Renal cortex interstitium (tissue), 15 donors: ENCODE measurements at places on chromosomes 3 and 15. TPM values are rescaled to one million over a fixed set of nuclear protein-coding genes. Genes with fewer than 3 reads are reported as not detected.

ANKUB1 gene
- 0.17 TPM for polyA plus RNA-seq

EBLN2 gene
- 3.6 TPM for polyA plus RNA-seq

ROBO2 gene
- 95.6 TPM for polyA plus RNA-seq

SLC4A7 gene
- 22.6 TPM for polyA plus RNA-seq

ARL6IP5 gene
- 90.5 TPM for polyA plus RNA-seq

GLDN gene
- polyA plus RNA-seq = 0.07 TPM

TERB2 gene
- polyA plus RNA-seq = not detected

CYP8B1 gene
- 1.3 TPM for polyA plus RNA-seq

DNA sequence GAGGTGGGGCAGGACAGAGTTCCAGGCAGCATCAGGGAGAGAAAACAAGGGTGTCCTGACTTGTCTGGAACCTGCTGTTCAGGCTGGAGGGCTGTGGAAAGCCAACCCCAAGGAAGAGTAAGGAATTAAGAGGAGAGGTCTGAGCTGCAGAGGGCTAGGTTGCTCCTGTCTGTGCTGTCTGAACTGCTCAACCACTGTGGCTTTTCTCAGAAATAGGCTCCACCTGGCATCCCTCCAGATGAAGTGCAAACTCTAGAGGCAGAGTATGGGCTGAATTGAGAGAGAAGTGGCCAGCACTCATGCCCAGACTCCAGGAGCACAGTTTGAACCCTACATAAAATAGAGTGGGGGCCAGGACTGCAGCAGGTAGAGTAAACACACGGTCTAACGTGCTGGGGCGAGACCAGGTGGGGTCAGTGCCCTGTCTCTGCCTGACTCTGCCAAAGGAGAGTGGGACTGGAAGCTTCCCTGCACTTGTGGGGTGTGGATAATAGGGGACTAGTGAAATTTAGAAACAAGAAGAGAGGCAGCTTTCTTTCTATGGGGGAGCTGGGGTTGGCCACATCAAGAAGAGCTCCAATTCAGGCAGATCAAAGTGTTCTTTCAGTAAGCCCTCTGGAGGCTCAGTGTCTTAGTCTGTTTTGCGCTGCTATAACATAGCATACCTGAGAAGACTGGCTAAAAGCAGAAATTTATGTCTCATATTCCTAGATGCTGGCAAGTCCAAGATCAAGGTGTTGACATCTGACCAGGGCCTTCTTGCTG, 28.0 kb upstream of the MNS1 start:
- no peak for DNase-seq

DNA sequence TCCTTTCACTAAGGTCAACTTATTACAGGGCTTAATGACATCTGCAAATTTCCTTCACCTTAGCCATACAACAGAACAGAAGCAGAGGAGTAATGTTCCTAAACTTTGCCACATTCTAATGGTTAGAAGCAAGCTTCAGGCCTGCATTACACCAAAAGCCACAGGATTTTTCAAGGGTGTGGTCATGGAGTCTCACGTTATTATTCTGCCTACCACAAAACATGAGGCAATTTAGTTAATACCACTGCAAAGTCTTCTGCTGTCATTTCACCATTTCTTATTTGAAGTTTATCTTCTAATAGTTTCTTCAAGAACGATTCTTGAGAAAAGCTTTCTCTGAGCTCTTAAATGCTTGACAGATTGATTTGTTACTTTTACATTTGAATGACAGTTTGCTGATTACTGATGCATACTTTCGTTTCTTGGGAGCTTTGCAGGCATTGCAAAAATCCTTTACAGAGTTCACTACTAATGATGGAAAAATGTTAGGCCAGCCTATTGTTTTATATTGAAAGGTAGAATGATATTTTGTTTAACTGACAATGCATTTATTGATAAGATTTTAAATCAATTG, 1257.1 kb downstream of the NSUN3 start:
- no peak for DNase-seq

- no peak for DNase-seq
Measured at GRCh38 chr3:27160146-27160545, 209.0 kb downstream of the NEK10 start.

- DNase-seq = no peak
Measured at GRCh38 chr3:11236588-11237461, 35.4 kb upstream of the ATG7 start.

- DNase-seq = no peak
Measured at GRCh38 chr15:27734785-27735495, 364.2 kb downstream of the OCA2 start.

DNA sequence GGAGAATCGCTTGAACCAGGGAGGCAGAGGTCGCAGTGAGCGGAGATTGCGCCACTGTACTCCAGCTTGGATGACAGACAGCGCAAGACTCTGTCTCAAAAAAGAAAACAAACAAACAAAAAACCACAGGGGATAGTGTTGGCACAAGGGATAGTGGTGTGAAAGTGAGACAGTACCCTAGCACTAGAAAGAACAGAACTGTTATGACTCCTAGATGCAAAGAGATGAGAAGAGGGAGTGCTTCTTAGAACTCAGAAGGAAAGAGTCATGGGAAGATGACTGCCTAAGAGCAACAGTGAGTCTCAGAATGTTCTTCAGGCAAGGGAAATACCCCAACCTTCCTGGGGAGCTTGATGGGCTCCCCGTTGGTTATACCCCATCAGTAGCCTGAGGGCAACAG, 17.8 kb upstream of the ZNF770 start:
- DNase-seq = no peak

- no peak for DNase-seq
Measured at GRCh38 chr3:188407158-188407880, 253.4 kb downstream of the LPP start.

DNA sequence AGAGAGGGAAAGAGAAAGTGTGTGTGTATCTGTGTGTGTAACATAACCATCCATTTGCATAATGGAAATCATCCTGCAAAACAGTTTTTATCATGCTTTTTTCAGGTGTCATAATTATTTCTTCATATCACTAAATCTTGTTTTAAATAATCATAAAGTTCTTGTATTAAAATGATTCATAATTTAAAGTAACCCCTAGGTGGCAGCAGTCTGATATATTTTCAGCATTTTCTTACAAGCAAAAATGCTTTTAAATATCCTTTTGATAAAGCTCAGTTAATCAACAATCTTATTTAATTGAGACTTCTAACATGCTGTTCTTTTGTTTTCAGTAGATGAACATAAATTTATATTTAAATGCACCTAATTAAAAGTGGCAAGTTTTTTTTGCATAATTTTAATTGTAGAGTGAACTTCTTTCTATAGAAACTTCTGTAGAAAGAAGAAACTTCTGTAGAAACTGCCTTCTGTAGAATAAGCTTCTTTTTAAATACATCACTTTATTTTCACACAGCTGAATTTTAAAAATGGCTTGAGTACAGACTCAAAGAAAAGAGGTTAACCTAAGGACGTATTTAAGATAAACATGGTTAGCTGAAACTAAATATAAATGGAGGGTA, 72.5 kb downstream of the OPA1 start:
- peak; percentile 11 for DNase-seq

- no peak for DNase-seq
Measured at GRCh38 chr15:98924401-98925049, 83.1 kb downstream of the PGPEP1L start.

DNA sequence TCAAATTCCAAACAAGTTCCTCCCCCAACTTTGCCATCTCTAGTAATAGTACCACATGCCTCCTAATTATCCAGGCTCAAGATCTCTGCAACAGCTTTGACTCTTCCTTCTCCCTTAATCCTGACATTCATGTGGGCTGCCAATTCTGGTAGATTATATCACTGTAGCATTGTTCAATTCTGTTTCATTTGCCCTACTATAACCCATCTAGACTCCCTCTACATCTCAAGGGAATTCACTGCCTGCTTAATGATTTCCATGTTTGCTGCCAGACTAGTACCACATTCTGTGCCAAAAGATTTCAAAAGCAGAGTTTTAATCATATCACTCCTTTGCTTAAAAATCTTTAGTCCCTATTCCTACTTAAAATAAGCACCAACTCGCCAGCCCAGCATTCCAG, 34.6 kb upstream of the PPIB start:
- no peak for DNase-seq
